ENCODE measurements at places on chromosomes 2 and 18.

DNA sequence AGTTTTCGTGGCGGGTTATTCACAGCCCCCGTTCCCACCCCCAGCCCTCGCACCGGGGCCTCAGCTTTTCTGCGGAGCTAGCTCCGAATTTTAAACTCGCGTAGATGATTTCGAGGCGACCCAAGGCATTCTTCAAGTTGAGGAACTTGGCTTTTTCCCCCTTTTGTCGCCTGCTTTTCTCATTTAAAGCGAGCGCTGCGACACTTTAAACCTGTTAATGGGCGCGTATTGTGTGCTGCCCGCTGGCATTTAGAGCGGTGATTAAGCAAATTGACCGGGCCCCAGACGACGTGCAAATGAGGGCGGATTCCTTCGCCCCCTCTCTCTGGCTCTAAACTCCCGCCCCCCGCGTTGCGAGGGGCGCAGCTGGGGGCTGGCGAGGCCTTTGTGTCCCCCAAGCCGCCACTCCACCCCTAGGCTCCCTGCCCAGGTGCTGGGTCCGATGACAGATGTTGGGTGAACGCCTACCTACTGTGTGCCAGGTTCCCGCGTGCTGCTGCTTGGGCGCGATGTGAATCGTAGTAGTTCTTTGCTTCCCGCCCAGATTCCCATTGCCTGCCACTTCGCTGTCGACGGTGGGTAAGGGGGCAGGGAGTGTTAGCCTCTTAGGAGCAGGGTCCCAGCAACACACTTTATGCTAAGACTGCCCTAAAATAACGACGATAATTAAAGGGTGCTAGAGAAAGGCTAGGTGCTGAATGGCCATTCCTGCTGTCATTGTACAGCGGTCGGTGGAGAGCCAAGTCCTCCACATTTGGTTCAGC, 1.9 kb downstream of the TCF7L1 start:
- no peak for DNase-seq

GRCh38 chr2:209368406-209368805, 55.4 kb upstream of the MAP2 start:
- no peak for DNase-seq

GRCh38 chr18:34358923-34359322, 134.2 kb upstream of the NOL4 start:
- DNase-seq: no peak

GRCh38 chr2:180205621-180206235, 198.6 kb upstream of the CWC22 start:
- DNase-seq: no peak

DNA sequence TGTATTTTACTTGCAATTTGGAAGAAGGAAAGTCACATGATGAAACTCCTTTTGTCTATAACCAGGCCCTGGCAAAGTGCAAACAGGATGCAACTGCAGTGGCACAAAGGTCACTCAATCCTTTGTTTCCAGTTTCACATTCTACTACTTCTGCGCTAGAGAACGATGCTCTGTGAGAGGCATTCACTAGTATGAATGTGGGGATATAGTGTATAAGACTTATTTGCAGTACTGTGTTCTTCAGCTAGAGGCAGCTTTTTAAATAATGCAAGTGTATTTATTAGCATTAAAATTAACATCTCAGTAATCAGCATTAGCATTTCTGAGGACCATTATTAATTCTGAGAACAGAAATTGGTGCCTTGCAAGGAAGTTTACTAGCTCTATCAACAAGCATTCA, 68.9 kb downstream of the PRPF40A start:
- no peak for DNase-seq

DNA sequence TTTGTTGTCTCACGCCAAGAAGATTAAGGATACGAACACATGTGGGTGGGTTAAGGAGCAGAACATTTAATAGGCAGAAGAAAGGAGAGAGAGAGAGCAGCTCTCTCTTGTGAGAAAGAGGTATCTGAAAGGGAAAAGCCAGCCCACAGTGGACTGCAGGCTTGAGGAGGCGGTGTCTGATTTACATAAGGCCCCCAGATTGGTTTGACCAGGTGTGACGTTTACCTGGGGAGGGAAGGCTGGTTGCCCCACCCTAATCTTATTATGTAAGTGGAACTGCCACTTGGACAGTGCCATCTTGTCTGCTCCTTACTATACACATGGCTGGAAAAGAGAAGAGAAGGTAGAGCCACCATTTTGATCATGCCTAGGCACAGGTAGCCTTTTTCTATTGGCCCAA, 189.2 kb downstream of the NCK2 start:
- no peak for DNase-seq

- DNase-seq: no peak
Observed at GRCh38 chr18:79487183-79487800, 91.6 kb downstream of the NFATC1 start.
